Peyer's patch (tissue), 4 donors: ENCODE measurements at places on chromosomes 11 and 22. TPM values are rescaled to one million over a fixed set of nuclear protein-coding genes. Genes with fewer than 3 reads are reported as not detected.

Gene JHY
- total RNA-seq = 2.8 TPM

Gene EXT2
- total RNA-seq = 116 TPM

Gene KIF18A
- total RNA-seq = 1.3 TPM

Gene NAALAD2
- total RNA-seq = 1.7 TPM

Gene IFT27
- 19.7 TPM for total RNA-seq

Gene TMEM191B
- total RNA-seq = not detected

Gene CBX7
- 58.6 TPM for total RNA-seq

Gene CAVIN3
- total RNA-seq = 18.0 TPM

GRCh38 chr11:121422675-121423074, 29.4 kb upstream of the SORL1 start:
- no peak overlapping the region for H3K4me3 ChIP-seq
- H3K36me3 ChIP-seq = no peaks in the 10 kb centered on the region
- no peak overlapping the region for H3K27ac ChIP-seq
- no peaks in the 10 kb centered on the region for H3K27me3 ChIP-seq

DNA sequence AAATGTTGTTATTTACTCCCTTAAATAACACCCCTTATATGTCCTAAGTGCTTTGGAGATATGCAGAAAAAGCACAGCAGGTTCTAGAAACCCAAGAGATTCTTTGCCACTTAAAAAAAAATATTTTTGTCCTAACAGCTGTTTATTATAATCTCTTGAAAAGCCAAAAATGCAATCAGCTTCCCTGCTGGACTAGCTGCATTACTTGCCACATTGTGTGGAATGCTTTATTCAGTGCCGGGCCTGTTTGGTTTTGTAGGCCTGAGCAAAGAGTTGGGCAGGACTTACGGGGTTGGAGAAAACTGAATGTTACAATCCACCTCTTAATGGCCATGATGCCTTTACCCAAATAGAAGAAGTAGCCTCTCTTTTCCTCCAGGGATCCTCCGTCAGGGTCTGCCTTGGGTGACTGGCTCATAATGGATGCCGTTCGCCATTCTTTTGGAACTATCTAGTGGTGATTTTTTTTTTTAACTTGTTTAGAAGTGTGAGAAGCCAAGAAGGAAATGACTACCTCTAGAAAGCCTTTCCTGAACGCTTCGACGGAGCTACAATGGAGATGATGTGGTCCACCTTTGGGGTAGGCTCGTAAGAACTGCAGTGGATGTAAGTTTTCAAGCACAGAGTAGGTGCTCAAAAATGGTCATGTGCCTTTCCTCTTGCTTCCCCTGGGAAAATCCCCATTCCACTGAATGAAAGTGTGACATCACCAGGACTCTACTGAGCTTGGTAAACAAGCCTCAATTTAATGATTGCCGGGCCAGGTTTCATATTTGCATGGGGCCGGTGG, 241.3 kb upstream of the NCAM1 start:
- no peaks in the 10 kb centered on the region for H3K27me3 ChIP-seq
- DNase-seq = no peak
- no peaks in the 10 kb centered on the region for H3K36me3 ChIP-seq
- H3K4me1 ChIP-seq = no peaks in the 10 kb centered on the region
- H3K27ac ChIP-seq = no peak overlapping the region

GRCh38 chr11:100031973-100032372, 655.1 kb upstream of the ARHGAP42 start:
- no peaks in the 10 kb centered on the region for H3K27me3 ChIP-seq
- no peak overlapping the region for H3K4me3 ChIP-seq
- H3K27ac ChIP-seq = no peak overlapping the region

DNA sequence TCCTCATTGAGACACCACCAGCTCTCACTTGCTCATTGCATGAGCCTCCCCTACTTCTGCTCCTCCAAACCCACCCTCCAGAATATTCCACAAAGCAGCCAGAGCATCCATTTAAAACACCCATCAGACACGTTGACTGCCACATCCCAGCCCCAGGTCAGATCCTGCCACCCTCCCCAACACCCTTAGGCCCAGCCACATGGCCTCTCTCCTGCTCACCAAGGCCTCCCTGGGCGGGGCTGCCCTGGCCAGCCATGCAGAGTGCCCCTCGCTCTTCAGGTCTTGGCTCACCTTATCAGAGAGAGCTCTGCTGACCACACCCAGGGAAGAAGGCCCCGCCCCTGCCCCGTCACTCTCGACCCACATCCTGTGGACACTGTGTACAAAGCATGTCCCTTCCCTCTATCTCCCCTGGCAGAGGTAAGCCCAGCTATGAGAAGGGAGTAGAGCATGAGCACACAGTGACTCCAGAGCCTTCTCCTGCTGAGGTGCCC, 106.8 kb downstream of the MICAL3 start:
- peak; percentile 61 for DNase-seq
- H3K4me3 ChIP-seq = no peak overlapping the region
- no peak overlapping the region for H3K27ac ChIP-seq
- H3K36me3 ChIP-seq = no peaks in the 10 kb centered on the region
- H3K27me3 ChIP-seq = no peaks in the 10 kb centered on the region

GRCh38 chr22:50735739-50736030, 2.3 kb upstream of the ACR start:
- peaks cover 8% of the 10 kb centered on the region for H3K4me1 ChIP-seq
- no peak for DNase-seq
- no peak overlapping the region for H3K27ac ChIP-seq
- no peaks in the 10 kb centered on the region for H3K36me3 ChIP-seq
- no peaks in the 10 kb centered on the region for H3K27me3 ChIP-seq

- H3K4me3 ChIP-seq = no peak overlapping the region
- no peaks in the 10 kb centered on the region for H3K27me3 ChIP-seq
- H3K27ac ChIP-seq = no peak overlapping the region
- no peak for DNase-seq
- no peaks in the 10 kb centered on the region for H3K36me3 ChIP-seq
Measured at GRCh38 chr22:33126881-33127280, 68.7 kb upstream of the SYN3 start.

- H3K4me3 ChIP-seq = no peak overlapping the region
- H3K4me1 ChIP-seq = peaks cover 18% of the 10 kb centered on the region
- H3K27ac ChIP-seq = no peak overlapping the region
- no peaks in the 10 kb centered on the region for H3K36me3 ChIP-seq
Measured at GRCh38 chr11:123410218-123410549, 19.9 kb upstream of the GRAMD1B start.

DNA sequence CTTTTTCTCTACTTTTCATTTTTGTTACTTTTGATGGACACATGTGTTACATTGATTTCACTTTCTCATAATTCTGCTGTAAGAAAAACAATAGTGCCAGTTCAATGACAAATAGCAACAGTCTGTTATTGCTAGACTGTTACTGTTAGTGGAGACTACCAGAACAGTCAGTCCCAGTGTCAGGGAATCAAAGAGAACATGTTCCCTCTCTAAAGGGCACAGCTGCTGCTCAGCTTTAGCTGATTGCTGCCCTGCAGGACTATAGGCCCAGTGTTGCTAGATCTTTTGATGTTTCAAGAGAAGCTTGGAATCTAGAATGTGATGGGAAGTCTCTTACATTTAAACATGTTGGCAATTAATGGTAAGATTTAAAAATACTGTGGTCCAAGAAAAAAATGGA, 3.4 kb downstream of the BIRC3 start:
- no peaks in the 10 kb centered on the region for H3K36me3 ChIP-seq
- no peak for DNase-seq
- H3K27ac ChIP-seq = peak overlapping the region; percentile 84
- peak overlapping the region; percentile 71 for H3K4me3 ChIP-seq
- H3K4me1 ChIP-seq = no peaks in the 10 kb centered on the region
- H3K27me3 ChIP-seq = no peaks in the 10 kb centered on the region

DNA sequence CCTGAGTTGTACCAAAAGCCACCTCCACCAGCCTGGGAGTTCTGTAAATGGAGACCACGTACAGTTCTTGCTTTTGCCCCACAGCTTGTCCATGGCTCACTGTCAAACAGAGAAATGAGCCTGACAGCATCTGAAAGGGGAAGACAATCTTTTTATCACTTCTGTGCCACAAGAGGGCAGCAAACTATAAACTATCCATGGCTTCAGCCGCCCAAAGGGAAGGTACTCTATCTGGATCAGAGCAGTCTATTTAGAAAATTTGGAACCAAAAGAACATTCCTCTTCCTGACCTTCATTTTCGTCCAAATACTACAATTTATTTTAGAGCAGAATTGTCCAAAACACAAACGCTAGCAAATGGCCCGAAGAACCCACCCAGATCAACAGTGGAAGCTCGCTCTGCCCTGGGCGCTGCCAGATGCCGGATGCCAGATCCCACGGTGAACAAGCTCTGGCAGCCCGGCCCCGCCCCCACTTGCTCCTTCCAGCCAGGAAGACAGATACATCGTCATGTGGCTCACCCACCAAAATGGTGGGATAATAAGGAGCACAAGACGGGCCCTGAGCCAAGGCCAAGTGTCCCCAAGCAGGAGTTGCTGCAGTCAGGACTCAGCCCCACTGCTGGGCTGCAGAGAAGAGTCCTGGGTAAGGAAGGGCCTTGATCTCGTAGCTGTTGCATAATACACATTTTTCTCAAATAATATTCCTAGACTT, 23.9 kb upstream of the SCGB1A1 start:
- no peaks in the 10 kb centered on the region for H3K27me3 ChIP-seq
- peaks cover 24% of the 10 kb centered on the region for H3K4me1 ChIP-seq
- peak; percentile 84 for DNase-seq
- peak overlapping the region; percentile 58 for H3K27ac ChIP-seq

DNA sequence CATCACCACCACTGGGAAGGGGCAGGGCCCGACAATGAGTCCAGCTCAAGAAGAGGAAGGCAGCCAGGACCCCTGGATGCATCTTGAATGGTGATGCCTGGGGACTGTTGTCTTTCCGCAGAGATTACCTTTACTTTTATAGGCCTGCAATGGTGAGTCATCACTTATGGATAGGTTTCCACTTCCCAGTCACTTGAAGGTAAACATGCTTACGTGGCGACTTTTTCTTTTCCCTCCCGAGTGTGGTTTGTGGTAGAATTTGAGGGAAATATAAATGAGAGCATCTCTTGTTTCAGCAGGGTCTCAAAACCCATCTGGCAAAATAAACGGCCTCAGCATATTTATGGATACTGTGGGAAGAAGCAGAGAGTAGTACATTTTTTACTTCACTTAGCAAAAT, at the start of gene MMP13:
Gene MMP13 (minus strand): TSS at position 109 of the 400 bp plus-strand sequence. CDS start 27 bp downstream, at position 82.
- no peaks in the 10 kb centered on the region for H3K27me3 ChIP-seq
- DNase-seq = no peak
- H3K4me1 ChIP-seq = no peaks in the 10 kb centered on the region
- no peak within 1 kb of the TSS for H3K27ac ChIP-seq
- no peaks in the 10 kb centered on the region for H3K36me3 ChIP-seq

GRCh38 chr22:45197606-45198462, 34.1 kb downstream of the NUP50 start:
- no peak for DNase-seq
- H3K27me3 ChIP-seq = no peaks in the 10 kb centered on the region
- peaks cover 8% of the 10 kb centered on the region for H3K4me1 ChIP-seq
- peaks cover 65% of the 10 kb centered on the region for H3K36me3 ChIP-seq
- H3K4me3 ChIP-seq = no peak overlapping the region
- no peak overlapping the region for H3K27ac ChIP-seq

- no peak overlapping the region for H3K4me3 ChIP-seq
- no peaks in the 10 kb centered on the region for H3K27me3 ChIP-seq
- no peaks in the 10 kb centered on the region for H3K4me1 ChIP-seq
- no peak for DNase-seq
Measured at GRCh38 chr11:76601272-76601671, 69.3 kb downstream of the LRRC32 start.

- H3K4me3 ChIP-seq = no peak overlapping the region
- H3K27ac ChIP-seq = no peak overlapping the region
- peaks cover 21% of the 10 kb centered on the region for H3K4me1 ChIP-seq
Measured at GRCh38 chr11:34586488-34587281, 34.2 kb upstream of the EHF start.
